NCI-H510A (cell line): ENCODE measurements at places on chromosomes 3 and 15.

- no peak for DNase-seq
These were observed 42.8 kb downstream of the TLE3 start for GRCh38 chr15:70054884-70055387.

DNA sequence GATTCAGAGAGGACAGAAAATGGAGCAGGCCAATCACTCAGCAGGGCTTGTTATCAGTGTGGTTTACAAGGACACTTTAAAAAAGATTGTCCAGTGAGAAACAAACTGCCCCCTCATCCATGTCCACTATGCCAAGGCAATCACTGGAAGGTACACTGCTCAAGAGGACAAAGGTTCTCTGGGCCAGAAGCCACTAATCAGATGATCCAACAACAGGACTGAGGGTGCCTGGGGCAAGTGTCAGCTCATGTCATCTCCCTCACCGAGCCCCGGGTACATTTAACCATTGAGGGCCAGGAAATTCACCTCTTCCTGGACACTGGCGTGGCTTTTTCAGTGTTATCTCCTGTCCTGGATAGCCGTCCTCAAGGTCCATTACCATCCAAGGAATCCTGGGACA, 513.7 kb upstream of the EPHA6 start:
- DNase-seq: no peak

GRCh38 chr3:19970327-19970726, 23.4 kb downstream of the RAB5A start:
- DNase-seq: no peak

GRCh38 chr15:96353930-96354730, 23.6 kb downstream of the NR2F2 start:
- DNase-seq: no peak

DNA sequence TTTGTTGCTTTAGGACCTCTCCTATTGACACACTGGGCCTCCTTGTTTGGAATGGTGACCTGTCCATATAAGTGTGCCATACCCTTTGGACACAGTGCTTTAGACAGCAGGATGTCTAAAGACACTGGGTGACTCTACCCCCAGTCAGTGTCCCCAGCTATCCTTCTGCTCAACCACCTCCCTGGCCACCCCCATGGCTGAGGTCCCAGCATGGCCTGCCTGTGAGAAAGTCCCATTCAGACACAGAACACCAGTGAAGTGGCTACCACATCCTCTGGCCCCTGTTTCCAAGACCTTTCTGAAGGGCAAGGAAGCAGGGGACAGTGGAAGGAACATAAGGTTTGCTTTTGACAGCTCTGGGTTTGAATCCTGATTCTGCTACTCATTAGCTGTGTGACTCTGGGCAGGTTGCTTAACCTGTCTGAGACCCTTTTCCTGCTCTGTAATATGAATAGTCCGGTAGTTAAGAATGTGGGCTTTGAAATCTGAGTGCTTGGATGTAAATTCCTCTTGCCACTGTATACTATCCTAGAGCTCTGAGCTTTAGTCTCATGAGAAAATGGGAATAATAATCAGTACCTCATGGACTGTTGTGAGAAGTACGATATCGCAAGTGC, 6.3 kb upstream of the AP3S2 start:
- no peak for DNase-seq

- no peak for DNase-seq
These were observed 20.4 kb downstream of the CORO2B start for GRCh38 chr15:68599153-68599545.

DNA sequence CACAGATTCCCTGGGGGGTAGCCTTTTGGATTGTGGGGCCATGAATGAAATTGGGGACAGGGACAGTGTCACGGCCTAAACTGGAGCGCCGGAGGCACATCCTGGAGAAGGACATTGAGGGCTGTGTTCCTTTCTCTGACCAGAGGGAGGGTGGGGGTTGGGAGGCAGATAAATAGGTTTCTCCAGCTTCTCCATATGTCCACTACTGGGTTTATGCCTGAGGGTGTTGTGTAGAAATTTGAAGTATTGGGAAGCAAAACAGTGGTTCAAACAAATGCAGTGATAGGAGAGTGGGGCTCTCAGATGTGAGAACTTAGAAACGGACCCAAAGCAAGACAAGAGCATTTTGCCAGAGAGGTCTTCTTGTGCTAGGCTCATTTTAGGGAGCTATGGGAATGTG, 34.3 kb downstream of the TRIM71 start:
- DNase-seq: no peak

GRCh38 chr3:149534671-149535332, 60.3 kb downstream of the TM4SF4 start:
- peak; percentile 81 for DNase-seq

- no peak for DNase-seq
These were observed 4.2 kb downstream of the PLCL2 start for GRCh38 chr3:16888785-16889607.

DNA sequence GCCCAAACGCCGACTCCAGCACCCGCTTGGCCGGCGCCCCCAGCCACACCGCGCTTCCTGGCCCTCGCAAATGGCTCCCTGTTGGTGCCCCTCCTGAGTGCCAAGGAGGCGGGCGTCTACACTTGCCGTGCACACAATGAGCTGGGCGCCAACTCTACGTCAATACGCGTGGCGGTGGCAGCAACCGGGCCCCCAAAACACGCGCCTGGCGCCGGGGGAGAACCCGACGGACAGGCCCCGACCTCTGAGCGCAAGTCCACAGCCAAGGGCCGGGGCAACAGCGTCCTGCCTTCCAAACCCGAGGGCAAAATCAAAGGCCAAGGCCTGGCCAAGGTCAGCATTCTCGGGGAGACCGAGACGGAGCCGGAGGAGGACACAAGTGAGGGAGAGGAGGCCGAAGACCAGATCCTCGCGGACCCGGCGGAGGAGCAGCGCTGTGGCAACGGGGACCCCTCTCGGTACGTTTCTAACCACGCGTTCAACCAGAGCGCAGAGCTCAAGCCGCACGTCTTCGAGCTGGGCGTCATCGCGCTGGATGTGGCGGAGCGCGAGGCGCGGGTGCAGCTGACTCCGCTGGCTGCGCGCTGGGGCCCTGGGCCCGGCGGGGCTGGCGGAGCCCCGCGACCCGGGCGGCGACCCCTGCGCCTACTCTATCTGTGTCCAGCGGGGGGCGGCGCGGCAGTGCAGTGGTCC, 3.5 kb downstream of the ISLR2 start:
- no peak for DNase-seq

DNA sequence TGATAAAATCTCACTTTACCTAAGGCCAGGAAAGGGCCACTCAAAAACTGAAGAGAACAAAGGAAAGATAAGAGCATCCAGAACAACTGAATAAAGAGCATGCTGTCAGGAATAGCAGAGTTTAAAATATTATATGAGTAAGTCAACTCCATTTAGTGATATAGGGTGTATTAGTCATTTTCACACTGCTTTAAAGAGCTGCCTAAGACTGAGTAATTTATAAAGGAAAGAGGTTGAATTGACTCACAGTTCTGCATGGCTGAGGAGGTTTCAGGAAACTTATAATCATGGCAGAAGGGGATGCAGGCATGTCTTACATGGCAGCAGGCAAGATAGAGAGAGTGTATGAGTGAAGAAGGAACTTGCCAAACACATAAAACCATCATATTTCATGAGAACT, 778.0 kb upstream of the NECTIN3 start:
- no peak for DNase-seq

GRCh38 chr3:142586803-142587406, 8.4 kb upstream of the ATR start:
- peak; percentile 5 for DNase-seq

DNA sequence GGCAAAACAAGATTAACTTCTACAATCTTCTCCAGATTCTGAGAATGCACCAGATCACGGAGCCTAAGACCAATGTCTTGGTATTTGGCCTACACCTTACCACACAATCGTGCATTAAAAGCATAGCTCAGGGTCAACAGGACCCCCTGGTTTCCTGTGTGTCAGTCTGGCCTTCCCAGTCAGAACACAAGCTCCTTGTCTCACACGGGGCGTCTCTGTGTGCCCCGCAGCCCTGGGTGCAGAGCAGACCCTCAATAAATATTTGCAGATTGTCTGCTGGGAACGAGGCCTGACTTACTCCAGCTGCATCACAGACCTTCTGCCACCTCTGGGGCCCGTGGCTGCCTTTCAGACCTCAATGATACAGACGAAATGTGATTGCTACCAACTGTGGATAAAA, 82.5 kb upstream of the CTNNB1 start:
- DNase-seq: no peak

- no peak for DNase-seq
These were observed 4.3 kb downstream of the BMF start for GRCh38 chr15:40104296-40104864.

- DNase-seq: no peak
These were observed 6.9 kb upstream of the RPL35A start for GRCh38 chr3:197942956-197943556.

DNA sequence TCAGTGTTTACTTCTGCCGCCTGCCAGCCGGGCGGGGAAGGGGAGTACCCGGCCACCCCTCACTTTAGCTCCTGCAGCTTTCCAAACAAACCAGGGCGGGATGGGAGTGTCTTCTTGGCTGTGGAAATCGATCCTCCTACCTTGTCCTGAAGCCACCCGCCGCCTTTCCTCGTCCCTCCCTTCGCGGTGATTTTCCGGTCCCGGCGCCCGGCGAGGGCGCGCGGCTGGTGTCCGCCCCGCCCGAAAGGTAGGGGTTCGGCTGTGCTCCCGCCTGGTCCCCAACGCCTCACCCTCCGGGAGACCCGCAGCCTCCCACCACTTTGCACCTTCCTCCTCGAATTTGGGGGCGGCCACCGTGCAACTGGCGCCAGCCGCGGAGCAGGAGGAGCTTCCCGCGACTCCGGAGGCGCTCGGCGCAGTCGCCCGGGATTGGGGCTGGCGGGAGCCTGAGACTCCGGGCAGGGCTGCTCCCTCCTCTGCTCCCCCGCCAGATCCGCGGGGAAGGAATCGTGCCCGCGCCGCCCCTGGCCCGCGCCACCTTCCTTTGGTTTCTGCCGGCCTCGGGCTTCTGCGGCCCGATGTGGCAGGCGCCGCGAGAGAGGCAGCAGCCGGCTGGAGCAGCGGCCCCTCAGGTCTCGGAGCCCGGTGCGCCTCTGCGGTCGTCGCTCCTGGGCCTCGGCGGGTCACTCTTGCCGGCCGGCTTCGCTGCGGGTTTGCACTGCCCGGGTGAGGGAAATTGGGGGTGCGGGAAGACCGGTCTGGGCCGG, 30.7 kb upstream of the ST3GAL6 start:
- peak; percentile 32 for DNase-seq

DNA sequence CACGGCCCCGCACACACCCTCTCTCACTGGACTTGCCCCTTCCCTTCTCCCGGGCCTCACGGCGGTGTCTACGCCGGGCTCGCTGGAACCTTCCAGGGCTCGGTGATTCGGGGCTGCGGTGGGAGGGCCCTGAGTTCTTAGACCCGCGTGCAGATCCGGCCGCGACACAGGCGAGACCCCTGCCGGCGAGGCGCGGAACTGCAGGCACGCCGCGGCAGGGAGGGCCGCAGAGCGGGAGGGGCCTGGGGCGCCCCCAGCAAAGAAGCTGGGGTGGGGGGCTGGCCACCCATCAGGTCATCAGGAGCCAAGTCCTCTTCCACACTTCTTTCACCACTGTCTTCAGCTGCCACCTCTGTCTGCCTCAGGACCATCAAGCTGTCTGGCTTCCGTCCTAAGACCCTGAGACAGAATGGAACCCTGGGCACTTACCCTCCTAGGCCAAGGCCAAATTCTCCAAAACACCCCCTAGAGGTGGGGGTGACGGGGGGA, 164.5 kb downstream of the XXYLT1 start:
- DNase-seq: peak; percentile 15
